Neuronal stem cell (in vitro differentiated cells): ENCODE measurements at places on chromosomes 1 and 21.

- no peak for DNase-seq
Measured at GRCh38 chr1:159089184-159089791, 12.7 kb upstream of the AIM2 start.

- DNase-seq, result no peak
Measured at GRCh38 chr1:24363994-24364393, 44.8 kb downstream of the GRHL3 start.

GRCh38 chr21:45545691-45546531 lies 3.7 kb upstream of the SLC19A1 start:
- no peak for DNase-seq

GRCh38 chr1:51331206-51332100 lies 1.1 kb upstream of the TTC39A start:
- DNase-seq, result no peak

GRCh38 chr21:43855955-43856354 lies 9.1 kb upstream of the AGPAT3 start:
- no peak for DNase-seq

DNA sequence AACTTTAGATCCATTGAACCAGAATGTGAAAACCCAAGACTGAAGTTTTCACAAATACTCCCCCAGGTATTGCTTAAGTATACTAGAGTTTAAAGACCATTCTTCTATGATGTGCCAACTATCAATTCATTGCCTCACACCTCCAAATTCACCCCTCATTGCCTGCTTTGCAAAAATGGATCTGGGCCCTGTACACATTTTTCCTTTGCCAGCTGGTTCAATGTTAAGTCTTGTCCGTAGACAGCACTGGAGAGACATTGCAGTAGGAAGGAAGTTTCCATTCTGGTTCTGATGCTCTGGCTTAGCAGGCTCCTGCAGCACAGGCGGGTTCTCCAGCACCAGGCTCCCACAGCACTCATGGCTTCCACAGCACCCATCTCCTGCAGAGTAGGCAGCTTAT lies 130.0 kb downstream of the PROX1 start:
- DNase-seq, result no peak

GRCh38 chr1:55215194-55216021 lies at the start of gene USP24:
TSS of gene USP24 (minus strand) at chr1:55215364. CDS start at chr1:55215113, 251 bp downstream.
- peak; percentile 81 for DNase-seq

GRCh38 chr1:33460144-33460543 lies 12.3 kb upstream of the ZSCAN20 start:
- DNase-seq, result no peak

DNA sequence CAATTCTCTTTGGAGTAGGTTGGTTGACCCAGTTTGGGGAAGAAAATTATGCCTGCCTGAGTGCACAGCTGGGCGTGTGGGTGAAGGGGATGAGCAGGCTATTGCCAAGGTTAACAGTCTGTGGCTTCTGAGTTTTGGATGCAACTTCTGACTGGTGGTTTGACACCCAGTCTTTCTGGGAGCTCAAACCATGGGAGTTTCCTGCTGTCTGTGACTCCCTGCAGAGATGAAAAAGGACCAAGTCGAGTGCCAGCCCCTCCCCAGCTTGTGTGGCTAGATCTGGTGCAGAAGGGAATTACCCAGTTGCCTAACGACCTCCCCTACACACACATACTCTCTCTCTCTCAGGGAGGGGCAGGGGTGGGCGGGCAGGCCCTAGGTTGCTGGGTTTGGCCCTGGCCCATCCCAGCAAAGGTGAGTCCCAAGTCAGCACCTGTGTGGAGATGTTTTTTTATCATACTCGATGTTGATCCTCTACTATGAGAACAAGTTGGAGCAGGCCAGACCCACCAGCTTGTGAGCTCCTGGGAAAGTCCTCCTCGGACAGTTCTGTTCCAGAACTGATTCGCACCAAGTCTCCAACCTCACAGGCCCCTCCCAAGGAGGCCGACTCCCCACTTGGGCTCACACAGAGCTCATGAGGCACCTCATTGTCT lies 28.2 kb downstream of the PKP1 start:
- DNase-seq, result no peak

DNA sequence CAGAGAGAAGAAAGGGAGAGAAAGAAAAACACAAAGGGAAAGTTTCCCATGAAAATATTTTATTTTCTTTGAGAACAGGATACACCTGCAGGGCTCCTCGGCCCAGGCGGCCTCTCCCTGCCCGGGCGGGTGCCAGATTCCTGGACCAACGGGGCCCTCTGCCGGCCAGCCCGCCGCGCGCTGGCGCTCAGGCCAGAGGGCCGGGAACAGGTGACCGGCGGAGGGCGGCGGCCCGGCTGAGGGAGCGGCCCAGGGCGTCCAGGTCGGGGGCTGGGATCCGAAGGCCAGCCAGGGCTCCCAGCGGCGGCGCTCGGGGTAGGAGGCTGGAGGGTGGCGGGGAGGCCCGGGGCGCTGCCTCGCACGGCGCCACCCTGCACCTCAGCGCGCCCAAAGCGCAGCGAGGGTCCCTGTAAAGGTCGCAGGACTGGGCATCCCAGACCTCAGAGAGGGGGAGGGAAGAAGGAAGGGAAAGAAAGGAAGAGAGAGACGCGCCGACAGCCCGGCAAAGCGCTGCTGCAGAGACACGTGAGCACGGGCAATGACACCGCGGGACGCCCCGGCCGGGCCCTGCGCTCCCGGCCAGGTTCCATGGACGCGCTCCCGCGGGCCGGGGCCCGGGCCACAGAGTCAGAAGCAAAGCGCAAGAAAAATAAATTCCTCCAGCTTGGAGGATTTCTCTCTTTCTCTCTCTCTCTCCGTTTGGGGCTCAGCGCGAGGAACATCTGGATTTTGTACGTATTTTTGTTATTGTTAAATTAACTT lies 927 bp downstream of the WNT9A start:
- DNase-seq, result peak; percentile 71

GRCh38 chr1:41859686-41860085 lies 59.0 kb downstream of the HIVEP3 start:
- DNase-seq, result no peak

GRCh38 chr1:39695016-39695415 lies 3.8 kb upstream of the HPCAL4 start:
- DNase-seq, result no peak

- DNase-seq, result peak; percentile 39
Measured at GRCh38 chr21:26965907-26966581, 844 bp downstream of the ADAMTS5 start.

DNA sequence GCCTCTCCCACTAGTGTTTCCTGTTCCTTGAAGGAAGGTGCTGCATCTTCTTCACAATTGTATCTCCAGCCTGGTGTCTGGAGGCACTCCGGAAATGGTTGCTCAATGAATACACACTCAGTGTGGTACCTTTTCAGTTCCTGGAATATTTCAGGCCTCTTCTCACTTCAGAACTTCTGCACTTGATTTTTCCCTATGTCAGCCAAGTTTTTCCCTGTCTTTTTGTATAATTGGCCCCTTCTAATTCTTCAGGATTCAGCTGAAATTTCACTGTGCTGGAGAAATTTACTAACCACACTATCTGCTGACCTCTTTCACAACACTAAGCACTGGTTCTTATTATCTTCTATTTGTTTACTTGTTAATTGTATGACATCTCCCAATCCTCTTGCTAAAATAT lies 61.2 kb upstream of the MAP10 start:
- no peak for DNase-seq

DNA sequence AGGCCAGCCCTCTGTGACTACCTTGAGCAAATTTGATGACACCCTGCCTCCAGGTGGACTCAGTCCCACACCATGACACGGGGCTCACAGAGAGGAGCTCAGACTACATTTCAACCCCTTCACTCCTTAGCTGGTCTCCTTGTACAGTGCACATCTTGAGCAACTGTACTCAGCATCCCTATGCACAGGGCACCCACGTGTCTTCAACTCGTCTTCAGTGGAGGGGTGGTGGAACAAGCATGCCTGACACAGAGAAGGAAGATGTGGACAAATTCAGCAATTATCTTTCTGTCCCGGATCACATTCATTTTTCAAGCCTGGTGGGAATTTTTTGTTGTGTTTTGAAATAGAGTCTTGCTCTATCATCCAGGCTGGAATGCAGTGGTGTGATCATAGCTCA lies 213.7 kb downstream of the KAZN start:
- no peak for DNase-seq

DNA sequence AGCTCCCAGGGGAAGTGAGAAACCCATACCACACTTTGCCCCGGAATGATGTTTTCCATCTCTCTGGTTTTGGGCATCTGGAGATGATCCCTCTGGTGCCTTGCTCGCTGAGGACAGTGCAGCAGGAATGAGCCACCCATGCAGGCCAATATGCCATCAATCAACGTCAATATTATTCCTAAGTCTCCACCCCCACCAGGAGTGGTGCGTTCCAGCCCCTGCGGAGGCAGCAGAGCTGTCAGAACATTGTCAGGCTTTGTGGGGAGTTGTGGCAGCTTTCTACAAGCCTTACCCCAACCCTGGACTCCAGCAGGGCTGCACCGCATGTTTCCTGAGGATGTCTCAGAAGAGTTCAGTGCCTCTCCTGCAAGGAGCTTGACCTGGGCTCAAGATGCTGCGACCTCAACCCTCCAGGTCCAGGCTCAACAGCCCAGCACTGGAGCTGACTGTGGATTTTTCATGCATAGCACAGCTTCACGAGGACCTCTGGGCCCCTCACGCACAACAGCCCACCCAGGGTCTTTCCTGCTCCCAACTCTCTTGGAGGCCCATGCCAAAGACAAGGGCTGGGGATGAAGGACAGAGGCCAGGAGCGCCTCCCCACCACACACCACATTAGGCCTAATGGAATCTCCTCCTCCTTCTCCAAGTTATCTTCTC lies 67.5 kb downstream of the PSMG1 start:
- no peak for DNase-seq

- DNase-seq, result no peak
Measured at GRCh38 chr1:61253912-61254633, 171.7 kb downstream of the NFIA start.

- DNase-seq, result no peak
Measured at GRCh38 chr1:67586596-67586995, 98.4 kb upstream of the GADD45A start.

DNA sequence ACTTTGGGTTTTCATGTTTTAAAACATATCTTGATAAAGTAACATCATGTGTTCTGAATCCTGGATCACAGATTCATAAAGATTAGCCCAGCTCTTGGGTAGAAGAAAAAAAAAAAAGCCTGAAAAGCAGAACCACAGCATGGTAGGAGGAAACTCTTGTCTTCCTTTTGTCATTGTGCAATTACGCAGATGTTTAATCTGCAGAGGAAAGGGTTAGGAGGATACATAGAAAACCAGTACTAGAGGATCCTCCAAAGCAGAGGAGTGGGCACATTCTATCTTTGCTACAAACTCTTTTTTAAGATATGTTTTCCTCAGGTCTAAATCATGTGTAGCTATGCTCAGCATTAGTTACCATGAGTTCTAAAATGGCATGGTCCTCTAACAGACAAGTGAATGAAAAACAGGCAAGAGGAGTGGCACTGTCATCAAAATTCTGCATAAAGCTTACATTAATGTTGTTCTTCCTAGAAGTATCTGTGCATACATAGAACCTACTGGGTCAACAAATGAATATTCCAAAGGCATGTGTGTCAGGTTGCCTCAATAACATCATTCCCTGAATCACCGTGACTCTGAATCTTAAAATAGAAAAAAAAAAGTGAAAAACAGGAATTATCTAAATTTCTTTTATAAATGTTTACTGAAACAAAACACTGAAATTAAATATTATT lies 107.0 kb downstream of the NME7 start:
- no peak for DNase-seq

- no peak for DNase-seq
Measured at GRCh38 chr21:27085387-27085786, 118.5 kb upstream of the ADAMTS5 start.

GRCh38 chr1:41322101-41322661 lies 39.1 kb upstream of the FOXO6 start:
- no peak for DNase-seq

GRCh38 chr1:208227366-208227765 lies 16.8 kb downstream of the PLXNA2 start:
- no peak for DNase-seq

GRCh38 chr1:61844006-61844405 lies 101.7 kb downstream of the PATJ start:
- DNase-seq, result no peak

DNA sequence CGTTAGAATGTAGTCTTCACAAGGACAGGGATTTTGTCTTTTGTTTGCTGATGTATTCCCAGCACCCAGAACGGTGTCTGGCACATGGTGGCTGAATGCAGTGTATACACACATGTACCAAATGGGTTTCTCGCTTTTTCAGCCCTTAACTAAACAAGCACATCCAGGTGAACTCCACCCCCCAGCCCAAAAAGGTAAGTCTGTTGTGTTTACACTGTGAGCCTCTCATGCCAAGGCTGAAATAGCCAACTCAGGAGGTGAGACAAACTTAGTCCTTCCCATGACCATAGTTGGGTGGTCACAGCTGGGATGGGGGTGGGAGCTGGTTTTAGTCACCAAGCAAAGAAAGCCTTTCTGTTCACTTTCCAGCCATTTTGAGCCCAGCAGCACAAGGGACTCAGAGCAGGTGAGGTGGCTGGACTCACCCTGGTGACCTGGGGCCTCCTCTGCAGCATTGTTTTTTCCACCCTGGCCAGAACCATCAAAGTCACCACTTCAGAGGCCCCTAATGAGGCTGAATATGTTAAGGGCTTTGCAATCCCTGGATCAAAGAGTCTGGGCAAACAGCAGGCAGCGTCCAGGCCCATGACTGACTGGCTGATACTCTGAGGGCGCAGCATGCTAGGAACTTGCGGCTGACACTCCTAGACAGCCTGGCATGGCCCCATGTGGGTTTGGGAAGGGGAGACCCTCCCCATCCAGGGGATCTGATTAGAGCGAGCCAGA lies 8.7 kb downstream of the TENT5B start:
- no peak for DNase-seq

DNA sequence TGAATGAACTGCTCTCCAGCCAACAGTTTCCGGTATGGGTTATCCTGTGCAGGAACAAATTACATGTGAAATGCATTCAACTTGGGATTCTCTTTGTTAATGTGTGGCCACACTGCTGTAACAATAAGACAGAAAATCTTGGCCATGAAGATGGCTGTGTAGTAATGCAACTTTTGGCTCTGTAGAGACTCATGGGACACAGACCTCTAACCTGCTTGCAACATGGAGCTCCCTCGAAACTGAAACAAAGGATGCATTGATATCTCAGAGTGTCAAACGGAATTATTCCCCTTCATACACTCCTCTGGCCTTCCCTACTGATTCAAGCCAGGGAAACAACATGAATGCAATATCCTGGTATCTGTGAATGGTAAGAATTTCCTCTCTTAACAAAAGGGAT lies 559.3 kb upstream of the ZRANB2 start:
- no peak for DNase-seq

DNA sequence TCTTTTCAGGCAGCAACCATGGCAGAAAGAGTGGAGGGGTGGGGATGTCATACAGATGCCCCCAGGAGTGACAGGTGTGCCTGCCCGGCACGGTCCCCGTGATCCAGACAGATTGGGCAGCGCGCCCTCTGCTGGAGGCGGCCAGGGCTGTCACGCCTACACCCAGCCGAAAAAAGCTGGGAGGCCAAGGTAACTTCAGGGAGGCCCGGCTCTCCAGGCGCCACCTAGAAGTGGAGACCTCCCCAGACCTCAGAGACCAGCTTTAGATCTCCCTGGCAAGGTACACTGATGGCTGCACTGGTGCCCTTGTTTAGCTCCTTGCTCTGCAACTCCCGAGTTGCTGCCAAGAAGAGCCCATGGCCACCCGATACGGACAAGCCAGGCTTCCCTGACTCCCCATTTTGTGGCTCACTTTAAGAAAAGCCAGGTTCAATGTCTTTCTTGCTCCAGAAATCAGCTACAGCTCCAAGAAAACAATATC lies 6.6 kb downstream of the GOLT1A start:
- peak; percentile 62 for DNase-seq

- DNase-seq, result no peak
Measured at GRCh38 chr1:219215477-219215876, 41.8 kb downstream of the LYPLAL1 start.
